ENCODE measurements at places on chromosomes 7 and 10.

- no peak for DNase-seq
Measured at GRCh38 chr10:92695679-92696605, 6.2 kb downstream of the HHEX start.

GRCh38 chr7:42183547-42183946, 53.5 kb downstream of the GLI3 start:
- no peak for DNase-seq

GRCh38 chr10:129222436-129222835, 244.6 kb upstream of the MGMT start:
- no peak for DNase-seq

- DNase-seq: no peak
Measured at GRCh38 chr10:25047591-25048301, 31.3 kb downstream of the THNSL1 start.

DNA sequence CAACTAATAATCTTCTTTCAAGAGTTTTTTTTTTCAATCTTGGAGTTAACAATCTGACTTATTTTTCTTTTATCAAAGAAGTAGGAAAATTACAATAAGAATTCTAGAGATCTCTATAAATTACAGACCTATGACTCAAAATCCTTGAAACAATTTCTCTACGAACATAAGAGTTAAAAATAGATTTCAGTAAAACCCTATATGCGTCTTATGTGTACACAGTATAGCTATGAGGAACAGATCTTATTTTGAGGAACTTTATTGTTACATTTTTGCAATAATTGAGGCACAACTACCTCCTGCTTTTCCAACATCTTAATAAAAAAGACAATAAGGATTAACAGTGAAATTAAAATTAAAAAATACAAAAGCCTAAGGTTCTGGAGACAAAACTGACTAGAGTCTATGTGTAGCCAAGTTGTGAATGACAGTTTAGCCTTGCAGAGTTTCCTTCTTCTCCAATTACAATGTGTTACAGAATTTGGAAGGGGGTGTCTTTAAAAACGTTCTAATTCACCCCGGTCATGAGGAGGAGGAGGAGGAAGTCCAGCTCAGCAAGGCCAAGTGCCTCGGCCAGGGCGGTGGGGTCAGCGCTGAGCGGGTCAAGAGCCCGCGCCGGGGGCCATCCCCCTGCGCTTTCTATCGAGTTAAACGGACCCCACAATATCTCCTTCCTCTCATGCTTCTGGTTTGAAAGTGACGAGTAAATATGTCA, 40.5 kb downstream of the AMZ1 start:
- no peak for DNase-seq

DNA sequence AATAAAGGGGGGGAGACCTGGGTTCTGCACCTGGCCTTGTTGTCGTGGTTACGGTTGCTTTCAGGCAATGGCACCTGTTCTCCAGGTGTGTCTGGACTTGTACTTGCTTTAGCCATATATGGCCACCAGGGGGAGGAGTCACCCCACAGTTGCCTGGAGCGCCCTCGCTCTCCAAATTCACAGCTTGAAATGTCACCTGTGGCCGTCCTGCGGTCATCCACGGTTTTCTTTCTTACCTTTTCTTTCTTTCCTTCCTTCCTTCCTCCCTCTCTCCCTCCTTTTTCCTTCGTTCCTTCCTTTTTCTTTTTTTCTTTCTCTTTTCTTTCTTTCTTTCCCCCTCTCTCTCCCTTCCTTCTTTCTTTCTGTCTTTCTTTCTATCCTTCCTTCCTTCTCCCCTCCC, 157.2 kb upstream of the ZNF92 start:
- no peak for DNase-seq
